ENCODE measurements at places on chromosomes 7 and 10.

- no peak for DNase-seq
These were observed 342.1 kb downstream of the PHF14 start for GRCh38 chr7:11315666-11316258.

DNA sequence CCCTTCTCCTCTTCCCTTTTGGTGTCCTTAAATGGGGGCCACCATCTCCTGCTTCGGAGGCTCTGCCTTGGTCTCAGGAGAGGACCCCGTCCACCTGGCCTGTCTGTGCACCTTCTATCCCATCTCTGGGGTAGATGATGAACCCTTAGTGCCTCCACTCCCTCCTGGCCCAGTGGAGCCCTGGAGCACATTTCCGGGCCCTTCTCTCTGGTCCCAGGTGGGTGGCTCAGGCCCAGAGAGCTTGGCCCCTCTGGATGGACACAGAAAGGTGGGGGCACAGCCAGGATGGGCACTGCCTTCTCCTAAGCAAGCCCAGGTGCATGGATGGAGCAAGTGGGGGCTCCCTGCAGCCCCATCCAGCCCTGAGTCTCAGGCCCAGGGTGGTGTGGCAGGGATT lies 121.4 kb upstream of the RET start:
- DNase-seq = no peak

DNA sequence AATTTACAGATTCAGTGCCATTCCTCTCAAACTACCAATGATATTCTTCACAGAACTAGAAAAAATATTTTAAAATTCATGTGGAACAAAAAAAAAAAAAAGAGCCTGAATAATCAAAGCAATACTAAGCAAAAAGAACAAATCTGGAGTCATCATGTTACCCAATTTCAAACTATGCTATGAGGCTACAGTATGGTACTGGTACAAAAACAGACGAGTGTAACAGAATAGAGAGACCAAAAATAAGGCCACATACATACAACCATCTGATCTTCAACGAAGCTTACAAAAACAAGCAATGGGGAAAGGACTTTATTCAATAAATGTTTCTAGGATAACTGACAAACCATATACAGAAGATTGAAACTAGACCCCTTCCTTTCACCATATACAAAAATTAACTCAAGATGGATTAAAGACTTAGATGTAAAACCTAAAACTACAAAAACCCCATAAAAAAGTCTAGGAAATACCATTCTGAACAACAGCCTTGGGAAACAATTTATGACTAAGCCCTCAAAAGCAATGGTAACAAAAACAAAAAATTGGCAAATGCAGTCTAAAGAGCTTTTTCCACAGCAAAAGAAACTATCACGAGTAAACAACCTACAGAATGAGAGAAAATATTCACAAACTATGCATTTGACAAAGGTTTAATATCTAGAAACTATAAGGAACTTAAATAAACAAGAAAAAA lies 207.7 kb downstream of the PTN start:
- DNase-seq = no peak

DNA sequence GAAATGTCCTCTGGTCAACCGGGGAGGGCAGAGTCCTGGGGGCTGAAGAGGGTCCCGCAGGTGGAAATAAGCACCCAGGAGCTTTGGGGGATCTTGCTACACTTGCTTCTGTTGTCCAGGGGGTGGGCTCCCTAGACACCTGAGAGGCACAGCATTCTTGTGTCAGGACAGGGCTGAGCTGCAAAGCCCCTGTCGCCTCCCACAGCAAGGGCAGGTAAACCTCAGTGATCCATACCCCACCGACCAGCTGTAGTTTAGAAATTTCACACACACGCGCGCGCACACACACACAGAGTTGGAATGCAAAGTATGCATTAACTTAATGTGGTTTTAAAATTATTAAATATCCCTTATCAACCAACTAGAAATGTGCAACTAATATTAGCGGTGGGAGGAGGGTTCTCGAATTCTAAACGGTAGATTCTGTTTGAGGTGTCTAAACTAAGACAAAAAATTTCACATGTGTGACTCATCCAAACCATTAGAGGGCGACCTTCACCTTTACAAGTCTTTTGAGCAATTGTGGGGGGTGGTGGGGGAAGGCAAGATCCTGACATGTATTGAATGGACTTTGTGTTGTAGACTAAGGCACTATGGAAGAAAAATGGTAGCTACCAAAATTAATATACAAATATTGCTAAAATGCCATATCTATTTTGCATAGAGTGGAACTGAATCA lies 34.3 kb upstream of the PTF1A start:
- peak; percentile 86 for DNase-seq
